ENCODE measurements at places on chromosomes 6 and 20.

DNA sequence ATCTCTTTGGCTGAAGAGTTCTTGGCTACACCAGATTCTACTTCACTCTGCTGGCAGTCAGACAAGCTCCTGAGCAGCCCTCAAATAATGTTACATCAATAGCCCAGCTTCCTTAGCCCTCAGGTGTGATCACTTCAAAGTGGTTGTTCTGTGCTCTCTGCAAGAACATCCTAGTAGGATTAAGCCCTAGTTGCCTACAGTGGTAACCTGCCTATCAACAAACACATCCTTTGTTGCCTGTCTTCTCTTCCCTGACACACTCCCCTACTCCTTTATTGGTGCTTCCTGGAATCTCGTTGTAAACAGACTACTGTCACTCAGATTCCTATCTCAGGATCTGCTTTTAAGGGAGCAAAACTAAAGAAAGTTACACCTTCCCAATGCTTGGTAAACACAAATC, 45.1 kb upstream of the TASP1 start:
- DNase-seq = no peak

DNA sequence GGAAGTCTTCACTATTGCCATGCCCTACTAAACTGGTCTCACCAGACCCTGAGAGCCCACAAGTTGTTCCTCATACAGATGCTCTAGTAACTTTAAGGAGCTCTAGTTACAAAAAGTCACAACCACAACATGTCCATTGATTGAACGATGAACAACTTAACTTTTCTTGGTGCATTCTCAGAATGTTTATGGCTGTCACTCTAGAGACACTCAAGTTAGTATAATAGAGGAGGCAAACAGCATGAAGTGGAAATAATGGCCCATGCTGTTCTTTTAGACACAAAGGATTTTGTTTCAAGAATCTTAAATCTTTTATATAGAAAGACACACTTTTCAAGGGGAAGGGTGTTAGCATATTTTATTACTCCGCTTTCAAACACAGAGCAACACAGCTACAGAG, 934.4 kb downstream of the HACE1 start:
- no peak for DNase-seq

DNA sequence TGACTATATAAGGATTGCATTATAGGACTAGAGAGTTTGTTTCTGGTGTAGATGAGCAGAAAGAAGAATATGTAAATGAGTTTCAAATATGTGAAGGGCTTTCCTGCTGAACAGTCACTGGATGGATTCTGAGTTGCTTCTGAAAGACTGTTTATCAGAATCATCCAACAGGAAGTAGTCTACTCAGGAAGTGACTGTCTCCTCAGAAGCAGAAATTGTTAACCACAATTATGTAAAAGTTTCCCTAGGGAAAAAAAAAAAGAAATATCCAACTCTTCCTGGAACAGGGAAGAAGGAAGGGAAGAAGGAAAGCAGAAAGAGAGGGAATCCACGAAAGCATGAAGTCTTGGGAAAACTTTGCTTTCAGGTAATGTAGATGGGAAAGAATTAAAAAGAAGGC, 138.9 kb downstream of the TENT5A start:
- peak; percentile 52 for DNase-seq

GRCh38 chr6:28334286-28335039, 1.5 kb downstream of the ZSCAN31 start:
- no peak for DNase-seq

- no peak for DNase-seq
Measured at GRCh38 chr20:7911586-7912330, 28.5 kb downstream of the HAO1 start.

GRCh38 chr6:170102582-170103481, 188.0 kb downstream of the DLL1 start:
- no peak for DNase-seq

- no peak for DNase-seq
Measured at GRCh38 chr6:139115989-139116758, 18.7 kb upstream of the HECA start.

GRCh38 chr6:29750709-29751108, 27.5 kb downstream of the HLA-F start:
- DNase-seq = no peak

DNA sequence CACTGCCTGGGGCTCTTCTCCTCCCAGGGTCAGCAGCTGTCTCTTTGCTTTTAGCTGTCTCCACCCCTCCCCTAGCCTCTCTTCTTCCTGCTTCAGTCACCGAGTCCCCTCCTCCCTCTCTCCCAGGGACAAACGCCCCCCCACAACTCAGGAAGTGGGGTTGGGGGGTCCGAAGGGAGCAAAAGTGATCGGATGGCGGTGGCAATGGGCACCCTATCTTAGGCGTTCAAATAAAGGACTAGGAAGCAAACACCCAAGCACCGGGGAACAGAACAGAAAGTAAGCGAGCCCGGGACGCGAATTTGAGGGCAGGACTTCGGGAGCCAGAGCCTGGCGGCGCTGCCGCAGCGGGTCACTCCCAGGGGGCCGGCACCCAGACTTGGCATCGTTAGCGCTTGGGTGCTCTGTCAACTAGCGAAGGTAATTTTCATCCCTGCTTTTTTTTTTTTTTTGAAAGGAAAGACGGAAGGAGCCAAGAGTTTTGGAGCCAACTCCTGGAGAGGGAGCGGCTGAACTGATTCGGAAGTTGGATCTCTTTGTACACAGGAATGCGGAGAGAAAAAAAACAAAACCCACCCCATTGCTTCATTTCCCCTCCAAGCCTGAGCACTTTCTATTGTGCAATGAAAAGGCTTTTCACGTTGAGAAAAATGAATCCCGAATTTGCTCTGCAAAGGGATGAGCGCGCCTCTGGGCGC, 815 bp upstream of the ITPR3 start:
- no peak for DNase-seq

- no peak for DNase-seq
Measured at GRCh38 chr6:145025488-145025887, 709.8 kb downstream of the EPM2A start.

GRCh38 chr6:82246802-82247504, 591 bp downstream of the IBTK start:
- DNase-seq = peak; percentile 64

DNA sequence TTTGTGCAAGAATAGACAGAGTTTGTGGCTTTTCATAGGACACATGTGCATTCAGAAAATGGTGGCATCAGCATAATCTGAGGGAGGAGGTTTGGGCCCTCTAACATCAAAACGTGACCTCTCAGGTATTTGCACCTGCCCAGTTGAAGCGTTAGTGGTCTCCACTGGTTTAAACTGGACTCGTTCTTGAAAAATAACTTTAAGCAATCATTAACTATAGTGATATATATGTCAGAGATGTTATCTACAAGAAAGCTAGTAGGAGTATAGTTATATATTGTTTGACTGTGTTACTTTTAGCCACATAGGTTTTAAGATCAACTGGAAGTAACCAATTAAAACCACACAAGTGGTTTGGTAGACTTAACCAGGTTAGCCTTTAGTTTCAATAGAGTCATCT, 607.4 kb downstream of the MAFB start:
- no peak for DNase-seq

DNA sequence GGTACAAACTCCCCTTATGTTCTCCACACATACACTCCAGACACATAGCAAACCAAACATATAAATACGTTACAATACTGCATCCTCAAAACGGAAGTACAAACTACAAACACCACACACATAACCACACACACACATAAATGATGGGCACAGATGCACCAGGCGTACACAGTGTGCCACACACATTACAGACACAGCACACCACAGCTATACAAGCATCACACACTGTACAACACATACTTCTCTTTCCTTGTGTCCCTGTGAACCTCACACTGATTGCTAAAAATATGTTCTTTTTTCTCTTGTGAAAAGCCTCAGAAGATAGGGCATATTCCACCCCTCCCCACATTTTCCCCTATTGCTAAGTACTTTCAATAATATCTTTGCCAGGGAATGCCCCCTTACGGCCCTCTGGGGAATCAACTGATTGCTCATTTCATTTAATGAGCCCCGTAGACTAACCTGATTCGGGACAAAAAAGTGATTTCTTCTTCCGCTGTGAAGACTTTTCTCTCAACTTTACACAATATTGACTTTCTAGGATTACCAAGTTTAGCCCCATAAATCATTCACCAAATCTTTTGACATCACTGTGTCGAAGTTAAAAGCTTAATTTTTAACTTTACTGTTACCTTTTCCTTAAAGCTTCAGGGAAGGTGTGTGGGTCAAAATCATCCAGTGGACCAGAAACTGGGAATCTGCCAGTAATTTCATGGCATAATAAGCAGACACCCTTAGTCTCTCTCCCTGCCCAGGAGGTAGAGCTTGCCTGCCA, at the start of gene SLC17A1:
Gene SLC17A1, minus strand, starts transcription at position 521 of the 775 bp plus-strand sequence. CDS start 1,495 bp downstream, outside the sequence.
- DNase-seq = no peak

DNA sequence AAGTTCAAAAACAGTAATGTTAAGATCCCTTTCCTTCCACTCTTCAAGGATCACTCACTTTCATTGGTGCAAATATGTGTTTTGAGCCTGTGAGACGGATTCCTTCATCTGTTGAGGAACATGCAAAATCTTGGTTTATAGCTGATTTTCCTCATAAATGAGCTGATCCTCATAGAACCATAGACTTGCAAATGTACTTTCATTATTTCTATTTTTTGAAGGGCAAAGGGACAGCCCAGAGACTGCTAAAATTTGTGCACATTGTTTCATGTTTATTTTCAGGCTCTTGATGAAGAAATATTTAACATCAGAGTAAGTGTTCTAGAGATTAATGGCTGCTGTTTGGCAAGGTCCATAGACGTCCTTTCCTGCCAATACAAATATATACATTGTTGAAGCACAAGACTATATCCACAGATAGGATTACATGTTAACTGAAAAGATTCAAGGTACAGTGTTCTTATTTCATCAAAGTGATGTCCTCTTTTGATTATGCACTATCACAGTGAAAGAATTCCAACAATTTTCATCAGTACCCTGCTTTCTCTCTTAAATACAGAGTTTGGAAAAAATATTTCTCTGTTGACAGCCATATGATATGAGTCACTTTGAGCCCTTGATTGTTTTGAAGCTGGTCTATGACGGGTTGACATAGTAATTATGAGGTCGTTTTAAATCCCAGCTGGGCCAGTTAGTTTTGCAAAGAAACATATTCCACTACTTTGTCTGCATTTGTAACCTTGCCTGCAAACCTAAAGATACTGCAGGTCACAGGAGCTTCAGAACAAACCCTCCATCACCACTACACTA, 95.7 kb downstream of the FILIP1 start:
- no peak for DNase-seq

GRCh38 chr6:127516662-127517273, 2.4 kb downstream of the MTCL3 start:
- peak; percentile 62 for DNase-seq

- DNase-seq = no peak
Measured at GRCh38 chr6:89387516-89388201, 24.4 kb downstream of the RRAGD start.

DNA sequence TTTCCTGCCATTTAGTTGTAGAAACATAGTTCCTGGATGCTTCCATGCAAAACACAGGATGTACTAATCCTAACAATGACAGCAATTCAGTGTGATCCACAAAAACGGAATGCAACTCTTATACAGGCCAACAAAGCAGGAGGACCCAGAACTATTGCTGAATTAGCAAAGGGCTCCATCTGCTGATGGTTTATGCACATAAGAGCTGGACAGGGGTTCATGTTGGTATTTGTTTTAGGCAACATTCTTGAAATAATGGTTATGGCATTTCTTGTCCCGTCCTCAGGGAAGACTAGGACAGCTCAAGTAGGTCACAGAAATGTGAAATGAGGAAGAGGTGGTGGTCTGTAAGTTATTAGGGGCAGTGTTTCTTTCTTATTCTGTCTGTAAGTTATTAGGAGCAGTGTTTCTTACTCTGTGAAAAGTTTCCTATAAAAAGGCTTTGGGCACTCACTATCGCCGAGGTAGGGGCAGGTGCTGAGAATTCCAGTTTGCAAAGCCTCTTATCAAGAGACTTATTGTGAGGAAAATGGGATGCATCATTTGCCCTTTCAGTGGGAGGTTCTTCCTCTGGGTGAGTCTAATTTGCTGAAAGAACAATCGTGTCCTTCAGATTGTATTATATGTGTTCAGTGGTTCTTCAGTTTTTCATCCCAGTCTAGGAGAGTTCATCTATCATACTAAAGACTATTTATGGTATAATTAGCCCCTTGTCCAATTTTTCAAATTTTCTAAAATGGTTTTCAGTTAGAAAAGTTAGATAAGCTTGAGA, 171.1 kb downstream of the MCHR2 start:
- peak; percentile 73 for DNase-seq

DNA sequence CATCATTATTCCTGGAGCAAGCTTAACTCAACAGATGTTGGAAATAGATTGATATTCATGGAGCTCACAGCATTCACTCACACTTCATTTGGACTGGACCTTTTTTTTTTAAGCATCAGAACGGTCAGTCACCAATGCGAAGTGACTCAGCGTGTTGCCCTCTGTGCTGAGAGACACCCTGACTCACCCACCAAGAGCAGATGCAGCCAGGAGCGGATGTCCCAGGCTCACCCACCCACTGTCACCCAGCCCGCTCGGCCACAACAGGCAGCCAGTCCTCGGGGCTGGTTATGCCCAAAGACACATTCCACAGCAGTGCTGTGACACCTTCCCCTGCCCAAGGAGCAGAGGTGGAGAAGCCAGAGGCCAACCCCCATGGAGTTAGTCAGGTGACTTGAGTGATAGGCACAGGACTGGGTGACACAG, 15.7 kb downstream of the RNASET2 start:
- DNase-seq = peak; percentile 16

GRCh38 chr20:16187956-16188616, 385.2 kb downstream of the KIF16B start:
- DNase-seq = no peak

GRCh38 chr6:167258646-167259045, 32.5 kb upstream of the UNC93A start:
- DNase-seq = no peak

GRCh38 chr20:9280666-9281065, 211.8 kb downstream of the PLCB4 start:
- DNase-seq = peak; percentile 45

DNA sequence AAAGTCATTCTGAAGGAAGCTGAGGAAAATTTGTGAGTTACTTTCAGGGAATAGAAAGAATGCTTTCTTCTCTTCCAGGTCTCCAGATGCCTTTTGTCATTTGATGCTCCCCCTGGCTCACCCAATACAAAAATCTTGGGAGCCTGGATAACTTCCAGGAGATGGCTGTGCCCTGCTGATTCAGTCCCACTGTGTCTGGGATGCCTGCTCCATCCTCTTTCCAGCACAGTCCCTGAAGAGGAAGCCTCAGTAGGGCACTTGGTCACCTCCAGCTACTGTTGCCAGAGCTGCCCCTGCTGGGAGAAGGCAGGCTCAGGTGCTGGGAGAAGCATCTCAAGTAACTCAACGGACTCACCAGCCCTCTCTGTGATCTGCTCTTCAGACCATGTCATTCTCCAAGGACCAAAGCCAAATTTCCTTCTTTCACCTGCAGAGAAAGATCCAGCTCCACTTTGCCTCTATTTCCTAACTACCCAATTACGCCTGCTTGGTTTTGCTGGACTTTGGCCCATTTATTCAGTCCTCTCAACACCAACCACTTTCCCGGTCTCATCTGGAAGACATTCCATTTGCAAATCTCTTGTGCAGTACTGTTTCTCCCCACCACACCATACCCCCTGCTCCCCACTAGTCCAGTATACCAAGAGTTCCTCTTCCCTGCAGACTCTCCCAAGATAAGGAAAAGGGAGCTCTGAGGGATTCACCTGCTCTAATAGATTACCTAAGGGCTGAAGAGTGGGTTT, 53.3 kb downstream of the SLC23A2 start:
- peak; percentile 30 for DNase-seq

GRCh38 chr6:29720863-29721262, 2.4 kb upstream of the HLA-F start:
- no peak for DNase-seq
